ENCODE measurements at places on chromosomes 2 and 18.

DNA sequence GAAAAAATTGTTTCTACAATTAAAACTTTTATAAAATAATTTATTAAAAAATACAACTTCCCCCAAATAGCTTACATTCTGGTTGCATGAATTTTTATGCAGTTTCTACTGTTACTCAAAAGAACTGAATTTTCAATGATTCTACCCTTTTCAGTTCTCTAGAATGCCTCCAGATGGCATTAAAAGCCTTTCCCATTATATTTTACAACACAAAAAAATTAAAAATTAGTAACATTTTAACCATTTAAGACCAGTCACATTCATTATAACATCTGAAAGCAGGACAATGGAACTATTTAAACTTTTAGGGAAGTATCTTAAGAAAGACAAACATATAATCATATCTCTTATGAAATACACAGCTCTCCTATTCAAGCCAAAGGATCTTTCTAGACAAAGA is 236.0 kb upstream of the REV1 start:
- H3K36me3 ChIP-seq = no peaks in the 10 kb centered on the region
- H3K4me3 ChIP-seq = no peak overlapping the region
- no peak overlapping the region for H3K27ac ChIP-seq

DNA sequence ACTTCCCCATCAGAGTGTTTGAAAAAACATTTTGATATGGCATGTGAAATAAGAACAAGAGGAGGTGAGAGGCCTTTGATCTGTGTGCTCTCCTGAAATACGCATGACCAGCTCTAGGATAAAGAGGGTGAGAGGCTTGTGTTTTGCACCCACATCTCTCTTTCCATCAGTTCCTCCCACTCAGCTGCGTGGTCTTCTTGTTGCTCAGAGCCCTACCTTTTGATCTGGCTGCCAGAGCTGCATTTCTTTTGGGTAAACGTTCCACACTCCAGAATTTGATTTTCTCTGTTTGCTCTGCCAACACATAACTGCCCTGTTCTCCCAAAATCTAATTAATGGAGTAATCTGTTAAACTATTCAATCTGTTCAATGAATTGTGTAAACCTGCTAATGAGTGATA is 72.0 kb upstream of the FN1 start:
- H3K36me3 ChIP-seq = no peaks in the 10 kb centered on the region
- no peak for DNase-seq
- no peaks in the 10 kb centered on the region for H3K27me3 ChIP-seq
- no peak overlapping the region for H3K27ac ChIP-seq
- H3K4me3 ChIP-seq = no peak overlapping the region

DNA sequence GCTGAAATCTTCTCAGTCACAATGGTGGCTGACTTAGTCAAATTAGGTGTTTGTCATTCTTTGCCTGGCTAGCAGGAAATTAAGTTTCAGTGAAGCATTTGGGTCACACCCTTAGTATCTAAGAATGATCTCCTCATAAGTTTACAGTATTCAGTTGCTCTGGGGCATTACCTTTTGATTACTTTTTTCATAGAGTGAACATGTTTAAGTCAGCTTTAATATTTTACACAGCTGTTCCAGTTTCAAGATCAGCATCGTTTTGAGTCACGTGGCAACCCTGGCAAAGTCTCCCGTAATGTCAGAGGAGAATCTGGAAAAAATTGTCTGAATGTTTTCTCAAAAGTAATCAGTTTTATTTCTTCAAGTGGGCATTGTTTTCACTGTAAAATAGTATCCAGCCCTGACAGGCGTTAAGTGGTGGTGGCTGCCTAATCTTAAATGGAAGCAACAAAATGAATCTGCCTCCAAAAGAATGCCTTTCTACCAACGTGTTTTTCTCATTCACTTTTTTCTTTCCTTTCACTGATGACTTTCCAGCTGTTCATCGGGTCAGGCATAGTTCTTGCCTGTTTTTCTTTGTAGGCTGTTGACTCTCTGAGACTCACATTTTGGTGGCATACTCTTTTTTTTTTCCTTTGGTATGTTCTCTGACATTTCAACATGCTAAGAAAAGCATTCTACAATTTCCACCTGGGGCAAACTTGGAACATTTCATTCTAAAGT is 319.6 kb upstream of the TCF4 start:
- H3K4me1 ChIP-seq = no peaks in the 10 kb centered on the region
- H3K27ac ChIP-seq = no peak overlapping the region
- DNase-seq = peak; percentile 83

DNA sequence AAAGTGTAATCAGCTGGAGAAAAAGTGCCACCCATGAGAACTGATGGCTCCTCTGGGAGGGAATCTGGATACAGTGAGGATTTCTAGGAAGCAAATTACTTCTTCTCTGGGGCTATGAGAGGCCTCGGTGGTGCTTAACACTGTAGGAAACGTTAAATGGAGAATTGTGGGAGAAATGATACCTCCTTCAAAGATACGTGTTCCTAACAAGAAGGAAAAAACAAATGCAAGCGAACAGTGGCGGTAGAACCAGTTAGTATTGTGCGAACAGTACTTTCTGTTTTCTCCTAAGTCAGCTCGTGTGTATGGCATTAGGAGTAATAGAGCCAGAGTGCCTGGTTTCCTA is 587 bp upstream of the MTIF2 start:
- peak; percentile 6 for DNase-seq
- H3K27ac ChIP-seq = no peak overlapping the region
- no peak overlapping the region for H3K4me3 ChIP-seq

GRCh38 chr2:30701782-30702181 is 105.5 kb downstream of the CAPN13 start:
- no peaks in the 10 kb centered on the region for H3K4me1 ChIP-seq
- H3K4me3 ChIP-seq = no peak overlapping the region
- DNase-seq = no peak

DNA sequence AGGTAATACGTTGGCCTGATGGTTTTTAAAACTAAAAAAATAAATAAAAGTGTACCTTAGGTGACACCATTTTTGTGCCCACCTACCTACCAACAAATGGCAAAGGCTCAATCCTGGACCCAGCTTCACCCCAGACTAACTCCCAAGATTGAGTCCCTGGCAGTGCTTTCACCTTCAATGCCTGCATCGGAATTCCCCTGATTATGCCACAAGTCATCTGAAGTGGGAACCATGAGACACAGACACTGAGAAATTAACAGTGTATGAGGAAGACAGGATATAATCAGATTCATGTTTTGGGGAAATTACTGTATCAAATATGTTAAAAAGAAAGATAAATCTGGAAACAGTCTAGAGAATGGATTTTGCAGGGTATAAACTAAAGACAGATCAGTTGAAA is 41.6 kb downstream of the ZBTB14 start:
- H3K27me3 ChIP-seq = no peaks in the 10 kb centered on the region
- no peak overlapping the region for H3K4me3 ChIP-seq
- no peaks in the 10 kb centered on the region for H3K4me1 ChIP-seq
- no peaks in the 10 kb centered on the region for H3K36me3 ChIP-seq

GRCh38 chr2:100674666-100675065 is 111.9 kb downstream of the PDCL3 start:
- DNase-seq = no peak
- no peaks in the 10 kb centered on the region for H3K27me3 ChIP-seq
- no peak overlapping the region for H3K27ac ChIP-seq
- H3K4me3 ChIP-seq = no peak overlapping the region

DNA sequence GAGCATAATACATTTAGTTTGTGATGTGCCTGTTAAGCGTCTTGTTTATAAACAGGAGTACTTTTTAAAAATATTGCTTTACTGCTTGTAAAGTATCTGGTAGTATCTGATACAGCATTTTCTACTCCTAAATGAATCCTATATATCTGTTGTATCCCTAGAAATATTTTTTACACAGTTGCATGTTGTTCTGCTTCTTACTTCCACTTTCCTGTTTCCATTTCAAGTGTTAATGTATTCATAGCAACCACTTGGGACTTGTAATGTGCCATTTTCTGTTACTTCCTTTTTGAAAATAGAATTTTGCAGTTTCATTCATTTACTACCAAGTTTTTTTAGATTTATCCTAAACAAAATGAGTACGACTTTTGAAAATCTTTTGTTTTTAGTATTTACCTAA is 24.9 kb downstream of the CCNT2 start:
- no peaks in the 10 kb centered on the region for H3K27me3 ChIP-seq
- H3K27ac ChIP-seq = no peak overlapping the region
- H3K4me1 ChIP-seq = no peaks in the 10 kb centered on the region
- DNase-seq = no peak
- peaks cover 24% of the 10 kb centered on the region for H3K36me3 ChIP-seq

DNA sequence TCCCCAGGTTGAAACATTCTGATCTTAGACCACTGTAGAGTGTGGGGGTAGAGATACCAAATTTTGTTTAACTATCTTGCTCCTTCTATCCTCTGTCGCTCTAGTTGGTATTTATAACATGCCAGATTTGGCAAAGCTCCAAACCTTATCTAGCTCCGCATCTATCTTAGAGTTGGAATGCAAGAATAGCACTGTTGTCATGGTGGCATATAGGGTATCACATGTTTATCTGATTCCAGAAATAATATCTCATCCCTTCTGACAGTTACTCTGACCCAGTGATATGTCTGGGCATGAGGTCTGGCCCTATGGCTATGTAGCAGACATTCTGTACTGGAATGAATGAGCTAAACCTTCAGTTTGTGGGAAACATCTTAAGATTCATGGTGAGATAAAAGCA is 51.7 kb downstream of the CABYR start:
- no peak overlapping the region for H3K4me3 ChIP-seq
- DNase-seq = peak; percentile 47
- no peaks in the 10 kb centered on the region for H3K36me3 ChIP-seq
- H3K27me3 ChIP-seq = no peaks in the 10 kb centered on the region
- no peak overlapping the region for H3K27ac ChIP-seq
- H3K4me1 ChIP-seq = no peaks in the 10 kb centered on the region

DNA sequence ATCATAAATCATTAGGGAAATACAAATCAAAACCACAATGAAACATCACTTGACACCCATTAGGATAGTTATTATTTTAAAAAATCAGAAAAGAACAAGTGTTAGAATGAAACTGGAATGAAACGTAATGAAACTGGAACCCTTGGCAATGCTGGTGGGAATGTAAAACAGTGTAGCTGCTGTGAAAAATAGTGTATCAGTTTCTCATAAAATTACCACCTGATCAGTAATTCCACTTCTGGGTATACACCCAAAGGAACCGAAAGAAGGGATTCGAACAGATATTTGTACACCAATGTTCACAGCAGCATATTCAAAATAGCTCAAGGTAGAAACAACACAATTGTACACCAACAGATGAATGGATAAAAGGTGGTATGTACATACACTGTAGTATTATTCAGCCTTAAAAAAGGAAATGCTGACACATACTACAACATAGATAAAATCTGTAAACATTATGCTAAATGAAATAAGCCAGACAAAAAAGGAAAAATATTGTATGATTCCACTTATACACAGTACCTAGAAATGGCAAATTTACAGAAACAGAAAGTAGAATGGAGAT is 27.0 kb downstream of the ROCK1 start:
- no peaks in the 10 kb centered on the region for H3K36me3 ChIP-seq
- no peak overlapping the region for H3K27ac ChIP-seq
- DNase-seq = peak; percentile 9
- H3K4me1 ChIP-seq = no peaks in the 10 kb centered on the region
- H3K27me3 ChIP-seq = no peaks in the 10 kb centered on the region

DNA sequence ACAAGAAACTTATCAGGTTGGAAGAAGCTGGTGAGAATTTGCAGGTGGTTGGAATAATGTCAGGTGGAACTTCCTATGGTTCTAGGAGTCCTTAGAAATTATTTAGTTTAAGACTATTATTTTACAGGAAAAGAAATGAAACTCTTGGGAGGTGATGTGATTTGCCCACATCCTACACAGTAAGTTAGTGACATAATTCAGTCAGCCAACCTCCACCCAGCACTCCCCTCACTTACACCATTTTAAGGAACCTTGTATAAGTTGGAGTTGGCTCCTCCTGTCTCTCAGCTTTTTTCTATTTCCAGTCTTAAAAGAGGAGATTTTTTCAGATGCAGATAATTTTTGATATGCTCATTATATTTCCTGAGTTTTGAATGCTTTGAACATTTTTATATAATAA is 86.4 kb downstream of the SKA1 start:
- peaks cover 5% of the 10 kb centered on the region for H3K4me1 ChIP-seq
- H3K27me3 ChIP-seq = no peaks in the 10 kb centered on the region
- H3K4me3 ChIP-seq = no peak overlapping the region
- no peak overlapping the region for H3K27ac ChIP-seq

DNA sequence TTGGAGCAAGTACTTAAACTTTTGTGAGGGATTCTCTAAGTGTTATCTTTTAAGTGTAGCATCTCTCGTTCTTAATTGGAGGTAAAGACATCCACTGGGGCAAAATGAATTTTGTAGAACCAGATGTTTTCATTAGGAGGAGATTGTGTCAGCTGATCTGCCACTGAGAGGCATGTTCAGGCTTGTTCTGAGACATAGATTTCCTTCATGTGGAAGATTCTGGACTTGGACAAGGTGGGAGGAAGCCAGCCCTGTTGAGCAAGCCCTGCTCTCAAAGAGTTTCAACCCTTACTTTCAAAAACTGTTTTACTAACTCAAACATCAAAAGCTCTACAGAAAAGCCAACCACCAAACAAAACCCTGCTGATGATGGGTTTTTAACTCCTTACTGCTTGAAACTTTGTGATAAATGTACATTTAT is 6.5 kb downstream of the MAP4K4 start:
- no peak overlapping the region for H3K4me3 ChIP-seq
- H3K36me3 ChIP-seq = peaks cover 6% of the 10 kb centered on the region
- peaks cover 4% of the 10 kb centered on the region for H3K4me1 ChIP-seq
- H3K27me3 ChIP-seq = no peaks in the 10 kb centered on the region
- peak overlapping the region; percentile 49 for H3K27ac ChIP-seq
- DNase-seq = peak; percentile 12

GRCh38 chr2:239407112-239407511 is 6.3 kb upstream of the HDAC4 start:
- DNase-seq = no peak
- no peak overlapping the region for H3K4me3 ChIP-seq
- H3K27me3 ChIP-seq = no peaks in the 10 kb centered on the region
- no peaks in the 10 kb centered on the region for H3K36me3 ChIP-seq
